ENCODE measurements at places on chromosomes 11 and 22.

DNA sequence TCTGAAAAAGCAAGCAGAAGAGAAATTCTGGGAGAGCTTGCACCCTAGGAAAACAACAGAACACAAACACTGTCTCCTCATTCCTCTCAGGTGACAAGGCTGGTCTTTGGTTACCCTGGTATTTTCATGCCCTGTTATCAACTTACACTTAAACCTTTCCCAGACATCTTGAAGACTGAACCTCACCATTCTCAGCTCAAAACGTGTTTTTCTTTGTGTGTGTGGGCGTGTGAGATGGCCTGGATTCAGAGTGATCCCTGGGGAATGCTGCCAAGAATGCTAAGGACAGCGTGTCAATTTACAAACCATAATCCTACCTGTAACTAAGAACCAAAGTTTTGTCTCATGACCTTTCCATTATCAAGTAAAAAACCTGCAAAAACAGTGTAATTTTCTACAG lies 33.3 kb downstream of the ELF5 start:
- DNase-seq: no peak

DNA sequence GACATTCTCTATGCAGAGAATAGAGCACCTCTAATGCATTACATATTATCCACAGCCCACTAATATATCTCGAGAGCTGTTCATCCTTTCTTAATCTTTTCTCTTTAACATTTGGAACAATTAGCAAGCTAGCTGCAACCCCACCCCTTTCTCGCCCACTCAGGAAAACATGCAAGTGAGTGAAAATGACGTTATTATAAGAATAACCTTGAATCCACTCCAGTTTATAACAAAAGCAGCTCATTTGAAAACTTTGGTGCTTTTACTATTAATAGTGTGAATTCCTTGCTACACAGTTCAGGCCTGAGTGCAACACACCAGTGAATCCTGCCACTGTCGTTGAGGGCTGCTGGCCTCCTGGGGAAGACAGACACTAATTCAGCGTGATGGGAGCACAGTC lies 63.3 kb upstream of the BMAL1 start:
- DNase-seq: no peak

DNA sequence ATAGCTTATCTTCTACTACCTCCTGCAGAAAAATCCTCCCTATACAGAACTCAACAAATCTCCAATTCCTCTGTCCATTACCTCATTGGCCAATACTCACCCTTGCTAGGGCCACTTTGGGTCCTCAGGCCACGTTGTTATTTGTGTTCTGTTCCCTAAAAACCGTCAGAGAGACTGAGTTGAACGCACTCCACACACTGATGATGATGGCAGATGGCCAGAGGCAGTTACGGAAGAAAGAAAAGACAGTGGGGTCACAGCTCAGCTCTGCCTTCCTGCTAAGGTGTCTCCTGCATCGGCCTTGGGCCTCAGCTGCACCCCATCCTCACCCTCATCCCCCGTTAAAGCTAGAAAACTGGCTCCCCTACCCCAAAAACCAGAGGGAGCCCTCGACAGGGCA lies 66.2 kb downstream of the MICAL3 start:
- no peak for DNase-seq

- DNase-seq: no peak
Observed at GRCh38 chr22:30612789-30613188, 5.8 kb downstream of the TCN2 start.

Measured in activated CD4-positive, alpha-beta T cell treated with anti-CD3 and anti-CD28 coated beads, Interleukin-2, Interleukin-6, amounts not matched to agents 100 ng/mL and 50 ng/mL, durations not matched to agents 16 hours and 8 hours (primary cell).